Fibroblast of skin of right biceps (primary cell): ENCODE measurements at places on chromosomes 1 and 21.

GRCh38 chr1:182173808-182174512, 112.4 kb upstream of the ZNF648 start:
- DNase-seq = no peak

DNA sequence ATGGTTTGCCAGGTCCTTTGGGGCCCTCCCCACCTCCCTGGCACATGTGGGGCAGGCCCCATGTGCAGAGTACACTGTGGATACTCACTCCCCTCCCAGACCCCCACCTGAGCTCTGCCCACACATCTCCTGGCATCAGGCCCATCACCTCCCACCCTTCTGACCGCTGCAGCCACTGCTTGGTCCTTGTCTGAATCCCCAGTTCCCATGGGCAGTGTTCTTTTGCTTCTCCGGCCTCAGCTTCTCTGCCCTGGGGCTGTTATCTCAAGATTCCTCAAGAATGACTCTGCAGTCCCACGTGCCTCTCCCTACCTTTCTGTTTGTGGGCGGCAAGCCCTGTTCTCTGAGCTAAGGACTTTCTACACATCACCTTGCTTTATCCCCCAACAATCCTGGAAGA, 187.7 kb upstream of the EDN2 start:
- peak; percentile 82 for DNase-seq

DNA sequence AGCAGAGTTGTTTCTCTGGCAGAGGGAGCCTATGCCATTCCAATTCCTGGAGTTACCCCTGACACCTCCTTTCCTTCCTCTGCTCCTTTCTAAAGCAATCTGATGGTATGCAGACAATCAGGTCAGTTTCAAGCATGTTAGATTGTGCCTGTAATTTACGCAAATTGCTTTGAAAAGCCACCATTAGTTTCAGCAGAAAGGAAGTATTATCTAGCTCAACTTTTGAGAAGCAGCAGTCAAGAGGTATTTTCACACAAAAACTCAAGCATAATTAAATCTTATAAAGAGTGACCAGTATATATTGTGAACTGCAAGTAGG, 2.2 kb downstream of the ERRFI1 start:
- DNase-seq = no peak

DNA sequence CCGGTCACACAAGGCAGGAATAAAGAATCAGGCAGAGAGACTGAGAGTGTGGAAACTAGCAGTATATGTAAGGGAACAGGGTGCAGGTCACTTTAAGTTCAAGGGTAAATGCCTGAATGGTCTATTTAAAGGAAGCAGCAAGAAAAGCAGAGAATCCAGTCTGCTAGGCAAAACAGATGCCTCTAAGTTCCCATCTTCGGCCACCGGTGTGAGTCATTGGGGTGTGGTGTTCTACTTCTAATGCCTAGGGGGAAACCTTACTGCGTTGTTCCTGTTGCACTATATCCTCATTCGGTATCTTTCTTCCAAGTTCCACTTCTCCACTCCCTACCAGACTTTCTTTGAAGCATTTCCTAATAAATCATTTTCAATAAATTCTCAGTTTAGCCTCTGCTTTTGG, 259.9 kb downstream of the HHIPL2 start:
- DNase-seq = peak; percentile 42

GRCh38 chr1:212797681-212798080, 6.0 kb downstream of the TATDN3 start:
- peak; percentile 16 for DNase-seq

GRCh38 chr21:16840538-16840937, 672.3 kb upstream of the CXADR start:
- DNase-seq = no peak

- no peak for DNase-seq
Observed at GRCh38 chr1:82073071-82073470, 272.3 kb downstream of the ADGRL2 start.

DNA sequence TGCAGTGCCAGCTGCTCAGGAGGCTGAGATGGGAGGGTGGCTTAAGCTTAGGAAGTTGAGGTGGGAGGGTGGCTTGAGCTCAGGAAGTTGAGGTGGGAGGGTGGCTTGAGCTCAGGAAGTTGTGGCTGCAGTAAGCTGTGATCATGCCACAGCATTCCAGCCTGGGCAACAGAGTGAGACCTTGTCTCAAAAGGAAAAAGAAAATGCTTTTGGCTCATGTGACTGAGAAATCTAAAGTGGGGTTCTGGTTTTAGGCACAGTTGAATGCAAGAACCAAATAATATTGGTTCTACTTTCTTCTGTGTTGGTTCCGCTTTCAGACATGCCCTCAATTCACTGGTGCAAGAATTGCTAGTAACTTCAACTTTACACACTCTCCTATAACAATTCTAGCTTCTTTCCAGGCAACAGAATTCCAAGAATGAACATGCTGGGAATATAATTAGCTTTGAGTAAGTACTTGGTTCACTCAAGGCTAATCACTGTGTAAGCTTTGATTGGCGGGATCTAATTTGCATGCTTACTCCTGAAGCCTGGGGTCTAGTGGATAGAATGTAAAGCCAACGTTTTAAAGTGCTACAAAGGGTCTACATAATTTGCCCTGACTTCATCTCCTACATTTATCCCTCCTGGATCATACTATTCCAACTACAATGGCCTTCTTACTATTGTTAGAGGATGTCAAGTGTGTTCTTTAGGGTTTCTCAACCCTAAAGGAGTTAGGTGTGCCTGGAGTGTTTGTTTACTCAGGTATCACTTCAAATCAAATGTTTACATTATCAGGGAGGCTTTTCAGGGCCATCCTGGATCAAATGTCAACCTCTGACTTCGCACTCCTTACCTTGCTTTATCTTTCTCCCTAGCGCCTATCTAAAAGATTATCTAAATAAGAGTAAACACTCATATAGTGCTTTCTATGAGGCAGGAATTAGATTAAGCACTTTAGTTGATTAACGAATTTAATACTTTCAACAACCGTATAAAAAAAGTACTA, 115.1 kb downstream of the SLC16A1 start:
- DNase-seq = no peak

DNA sequence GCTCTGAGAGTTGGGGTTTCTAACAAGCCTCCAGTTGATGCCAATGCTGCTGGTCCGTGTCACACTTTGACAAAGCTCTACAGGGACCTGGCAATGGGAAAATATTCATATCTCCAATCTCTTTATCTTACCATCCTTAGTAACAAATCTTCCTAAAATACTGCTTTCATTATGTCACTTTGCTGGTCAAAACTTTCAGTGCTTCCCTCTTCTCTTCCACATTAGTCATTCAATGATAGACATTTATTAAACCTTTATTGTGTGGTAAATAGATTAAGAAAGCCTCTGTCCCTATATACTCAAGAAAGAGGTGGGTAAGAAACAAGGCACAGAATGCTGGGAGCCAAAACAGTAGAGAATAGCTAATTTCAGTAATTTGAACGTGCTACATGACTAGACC, 79.3 kb downstream of the SLC44A5 start:
- DNase-seq = no peak

DNA sequence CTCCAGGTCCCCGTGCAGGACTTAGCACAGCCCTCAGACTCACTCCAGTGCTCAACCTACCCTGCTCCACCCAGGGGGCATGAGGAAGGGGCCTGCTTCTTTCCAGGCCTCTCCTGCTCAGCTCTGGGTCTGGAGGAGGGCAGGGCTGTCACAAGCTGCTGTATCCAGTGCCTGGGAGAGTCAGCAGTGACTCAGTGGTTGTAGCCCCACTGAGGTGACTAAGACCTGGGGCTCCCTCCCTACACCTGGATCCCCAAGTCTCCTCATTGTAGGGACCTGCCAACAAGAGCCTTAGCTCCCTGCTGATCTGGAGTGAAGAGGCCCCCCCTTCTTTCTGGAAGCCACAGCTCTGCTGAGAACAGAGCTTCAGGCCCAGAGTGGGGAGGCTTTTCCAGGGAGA, 36.1 kb upstream of the FAM131C start:
- no peak for DNase-seq

- no peak for DNase-seq
Observed at GRCh38 chr1:4969556-4970129, 315.2 kb downstream of the AJAP1 start.

- DNase-seq = no peak
Observed at GRCh38 chr21:40985370-40985769, 138.4 kb upstream of the DSCAM start.

DNA sequence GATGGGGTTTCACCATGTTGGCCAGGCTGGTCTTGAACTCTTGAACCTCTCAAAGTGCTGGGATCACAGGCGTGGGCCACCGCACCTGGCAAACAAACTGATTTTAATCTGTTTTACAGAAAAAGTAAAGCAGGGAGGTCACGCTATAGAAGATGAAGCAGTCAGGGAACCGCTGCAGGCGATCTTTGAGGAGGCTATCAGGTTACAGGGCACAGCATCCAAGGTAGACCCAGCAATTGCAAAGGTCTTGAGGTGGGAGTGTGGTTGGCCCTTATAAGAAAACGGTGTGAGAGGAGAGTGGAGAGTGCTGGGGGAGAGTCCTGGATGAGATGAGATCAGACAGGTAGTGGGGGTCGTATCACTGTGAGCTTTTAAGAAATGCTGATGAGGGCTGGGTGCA, 2.6 kb upstream of the TMCO4 start:
- no peak for DNase-seq

DNA sequence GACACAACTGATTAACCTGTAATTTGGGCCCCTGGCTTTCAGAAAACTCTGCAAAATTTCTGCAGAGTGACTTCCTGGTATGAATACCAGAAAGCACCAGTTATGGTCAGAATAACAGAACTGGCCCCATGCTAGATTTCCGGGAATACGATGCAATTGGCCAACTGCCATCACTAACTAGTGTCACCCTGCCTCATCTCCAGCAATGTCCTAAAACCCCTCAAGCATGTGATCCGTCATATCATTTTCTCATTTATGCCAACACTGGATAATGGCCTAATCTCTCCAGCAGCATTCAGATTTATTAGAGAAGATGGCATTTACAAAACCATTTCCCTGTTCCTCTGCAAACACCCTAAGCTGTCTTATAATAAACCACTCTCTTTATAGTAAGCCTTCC, 15.4 kb downstream of the KAZN start:
- no peak for DNase-seq

GRCh38 chr1:204080163-204080903, 7.4 kb downstream of the SOX13 start:
- peak; percentile 96 for DNase-seq

DNA sequence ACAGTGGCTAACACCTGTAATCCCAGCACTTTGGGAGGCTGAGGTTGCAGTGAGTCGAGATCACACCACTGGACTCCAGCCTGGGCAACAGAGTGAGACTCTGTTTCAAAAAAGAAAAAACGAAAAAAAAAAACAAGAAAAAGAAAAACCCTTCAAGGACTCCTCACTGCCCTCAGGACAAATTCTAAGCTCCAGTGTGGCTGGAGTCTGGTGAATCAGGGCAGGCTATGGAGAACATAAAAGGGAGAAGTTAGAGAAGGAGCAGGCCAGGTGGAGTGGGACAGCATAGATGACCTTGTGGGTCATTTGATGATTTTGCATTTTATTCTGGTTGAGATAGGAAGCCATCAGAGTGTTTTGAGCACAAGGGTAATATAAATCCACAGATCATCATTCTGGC, 12.5 kb upstream of the UAP1 start:
- DNase-seq = no peak

- DNase-seq = no peak
Observed at GRCh38 chr1:41350055-41350378, 11.2 kb upstream of the FOXO6 start.

DNA sequence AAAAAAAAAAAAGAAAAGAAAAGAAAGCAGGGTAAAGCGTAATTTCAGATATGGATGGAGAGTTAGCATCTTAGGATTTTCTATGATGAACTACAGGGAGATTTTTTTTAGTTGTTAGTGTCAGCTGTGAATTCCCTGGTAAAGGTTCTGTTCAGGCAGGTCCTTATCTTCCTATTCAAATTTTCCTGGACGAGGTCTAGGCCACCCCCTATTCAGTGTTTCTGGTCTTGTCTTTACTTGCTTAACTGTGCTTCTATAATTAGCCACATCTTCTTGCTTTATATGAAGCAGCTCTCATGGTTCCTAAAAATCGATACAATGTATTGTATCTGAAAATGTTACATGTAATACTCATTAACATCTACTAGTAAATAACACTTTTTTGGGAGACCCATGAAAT, 157.8 kb downstream of the LHX8 start:
- no peak for DNase-seq

DNA sequence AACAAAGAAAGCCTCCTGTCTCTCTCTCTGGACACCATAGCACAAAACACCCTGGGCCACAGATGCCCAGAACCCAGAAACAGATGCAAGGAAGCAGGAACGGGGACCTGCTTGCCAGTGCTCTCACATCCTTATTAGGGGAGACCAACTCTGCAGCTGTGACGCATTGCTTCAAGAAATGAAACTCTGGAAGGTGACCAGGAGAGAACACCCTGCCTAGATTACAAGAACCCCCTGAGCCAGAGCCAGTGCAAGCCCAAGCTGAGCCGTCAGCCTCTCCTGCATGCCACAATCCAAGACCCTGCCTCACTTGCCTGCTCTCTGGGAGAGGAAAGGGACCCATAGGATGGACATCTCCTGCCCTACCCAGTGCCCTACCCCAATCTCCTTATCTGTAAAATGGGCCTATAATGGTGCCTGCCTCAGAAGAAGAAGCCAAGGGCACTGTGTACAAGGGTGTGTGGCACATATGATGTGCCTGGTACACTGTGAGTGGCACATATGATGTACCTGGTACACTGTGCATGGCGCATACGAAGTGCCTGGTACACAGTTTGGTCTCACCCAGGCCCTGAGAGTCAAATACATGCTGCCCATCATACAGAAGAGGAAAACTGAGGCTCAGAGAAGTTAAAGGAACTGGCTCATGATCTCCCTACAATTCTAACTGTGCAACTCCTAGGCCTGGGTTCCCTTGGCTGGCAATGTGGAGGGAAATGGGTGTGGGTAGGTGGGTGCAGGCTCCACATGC, 16.8 kb upstream of the FAM131C start:
- no peak for DNase-seq

DNA sequence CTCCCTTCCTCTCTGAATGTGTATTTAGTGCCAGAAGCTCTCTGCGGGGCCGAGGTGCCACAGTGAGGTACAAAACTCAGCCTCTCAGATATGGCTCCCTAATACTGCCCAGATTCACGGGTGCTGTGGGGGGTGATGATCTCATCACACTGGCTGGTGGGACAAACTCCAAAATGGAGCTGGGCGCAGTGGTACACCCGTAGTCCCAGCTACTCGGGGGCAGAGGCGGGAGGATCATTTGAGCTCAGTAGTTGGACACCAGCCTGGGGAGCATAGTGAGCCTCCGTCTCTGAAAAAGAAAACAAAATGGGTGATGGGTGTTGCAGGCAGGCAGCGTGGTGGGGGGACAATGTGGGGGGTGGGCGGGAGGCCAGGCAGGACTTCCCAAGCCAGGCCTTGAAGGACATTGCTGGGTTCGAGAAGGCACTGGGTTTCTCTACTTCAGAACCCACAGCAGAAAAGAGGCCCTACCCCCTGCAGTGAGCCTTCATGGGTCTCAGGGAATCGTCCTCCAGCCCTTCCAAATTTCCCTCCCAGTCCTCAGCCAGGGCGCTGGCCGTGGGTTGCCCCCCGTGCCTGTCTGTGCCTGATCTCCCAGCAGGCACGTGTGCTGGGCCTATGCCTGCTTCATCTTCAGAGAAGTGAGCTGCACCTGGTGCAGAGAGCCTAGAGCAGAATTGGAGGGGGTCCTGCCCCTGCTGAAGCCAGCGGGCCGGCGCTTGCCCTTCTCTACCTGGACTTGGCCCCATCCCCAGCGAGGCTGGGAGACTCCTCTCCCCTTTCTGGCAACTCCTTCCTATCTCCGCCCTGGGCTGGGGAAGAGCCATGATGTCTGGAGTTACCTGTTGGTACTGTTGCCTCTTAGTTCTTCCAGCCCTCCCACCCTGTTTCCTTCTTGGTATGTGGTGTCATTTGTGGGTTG, 14.0 kb downstream of the H6PD start:
- no peak for DNase-seq
